ENCODE measurements at places on chromosomes 1 and 21.

DNA sequence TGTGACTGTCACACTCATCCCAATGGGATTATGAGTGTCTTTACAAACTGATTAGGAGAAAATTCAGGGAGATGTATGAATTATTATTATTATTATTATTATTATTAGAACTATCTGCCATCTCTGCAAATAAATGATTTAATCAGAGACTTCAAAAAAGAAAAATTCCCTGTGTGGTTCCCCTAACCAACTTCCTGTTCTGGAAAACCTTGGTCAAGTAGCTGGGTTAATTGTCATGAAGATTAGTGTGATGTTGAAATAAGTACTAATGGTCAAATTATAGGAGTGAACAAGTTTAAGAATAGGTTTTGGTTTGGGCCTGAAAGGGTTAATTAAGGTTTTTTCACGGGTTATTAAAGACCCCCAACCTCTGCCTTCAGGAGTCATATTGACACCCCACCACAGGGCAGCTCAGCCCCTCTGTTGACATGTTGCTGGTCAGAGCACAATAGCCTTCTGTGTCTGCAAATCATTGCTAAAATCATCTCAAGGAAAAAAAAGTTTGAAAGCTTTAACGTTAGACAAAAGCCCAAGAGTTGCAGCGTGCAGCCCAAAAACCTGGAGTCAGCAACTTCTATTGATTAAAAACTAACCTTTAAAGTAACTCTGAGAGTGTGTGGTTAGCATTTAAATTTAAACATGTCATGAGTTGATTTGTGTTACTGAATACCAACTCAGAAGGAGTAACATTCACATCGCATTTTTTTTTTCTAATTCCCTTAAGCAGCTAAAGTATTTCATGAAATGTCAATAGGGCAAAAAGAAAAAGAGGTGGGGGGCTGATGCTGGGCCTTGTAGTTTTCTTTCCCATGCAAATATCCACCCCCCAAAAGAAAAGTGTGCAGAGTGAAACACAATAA lies 272.5 kb downstream of the TM2D1 start:
- no peak for DNase-seq

- no peak for DNase-seq
Measured at GRCh38 chr21:43956019-43956669, 56.0 kb upstream of the TRAPPC10 start.

- no peak for DNase-seq
Measured at GRCh38 chr21:45325206-45326168, 37.8 kb upstream of the POFUT2 start.

- DNase-seq: no peak
Measured at GRCh38 chr1:15751717-15752116, 6.9 kb upstream of the FBLIM1 start.

Measured in NCI-H526 (cell line).